ENCODE measurements at places on chromosomes 3 and 15.

DNA sequence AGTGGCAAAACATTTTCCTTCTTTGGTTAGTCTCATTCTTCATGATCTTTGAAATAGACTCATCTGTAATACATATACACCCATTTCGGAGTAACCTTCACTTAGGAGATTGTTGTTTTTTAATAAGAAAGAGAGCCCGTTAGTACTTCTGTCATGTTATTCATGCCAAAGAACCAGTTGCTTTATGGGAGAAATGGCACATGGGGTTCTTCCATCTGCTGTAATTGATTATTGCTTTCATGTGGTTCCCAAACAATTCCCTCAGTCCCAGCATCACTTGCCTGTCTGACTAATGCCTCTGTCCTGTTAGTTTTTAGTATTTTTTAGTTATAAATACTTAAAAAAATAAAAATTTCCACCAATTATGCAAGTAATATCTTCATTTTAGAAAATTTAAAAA, 33.8 kb upstream of the FAH start:
- no peak for DNase-seq

GRCh38 chr3:188749010-188749617, 422.7 kb upstream of the TPRG1 start:
- no peak for DNase-seq

DNA sequence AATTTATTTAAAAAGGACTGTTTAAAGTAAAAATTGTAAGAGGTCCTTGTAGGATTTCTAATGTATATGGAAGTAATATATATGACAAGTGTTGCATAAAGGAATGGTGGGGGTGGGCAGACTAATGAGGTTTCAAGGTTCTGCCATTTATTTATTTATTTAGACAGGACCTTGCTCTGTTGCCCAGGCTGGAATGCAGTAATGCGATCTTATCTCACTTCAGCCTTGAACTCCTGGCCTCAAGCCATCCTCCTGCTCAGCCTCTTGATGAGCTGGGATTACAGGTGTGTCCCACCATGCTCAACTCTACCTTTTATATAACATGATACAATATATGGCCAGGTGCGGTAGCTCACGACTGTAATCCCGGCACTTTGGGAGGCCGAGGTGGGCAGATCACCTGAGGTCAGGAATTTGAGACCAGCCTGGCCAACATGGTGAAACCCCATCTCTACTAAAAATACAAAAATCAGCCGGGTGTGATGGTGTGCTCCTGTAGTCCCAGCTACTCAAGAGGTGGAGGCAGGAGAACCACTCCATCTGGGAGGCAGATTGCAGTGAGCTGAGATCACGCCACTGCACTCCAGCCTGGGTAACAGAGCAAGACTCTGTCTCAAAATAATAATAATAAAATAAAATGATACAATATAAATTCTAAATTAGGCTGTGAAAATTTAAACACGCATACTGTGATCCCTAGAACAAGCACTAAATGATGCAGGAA, 33.8 kb upstream of the IGF2BP2 start:
- DNase-seq: no peak

- no peak for DNase-seq
Measured at GRCh38 chr3:177071496-177072156, 125.7 kb downstream of the TBL1XR1 start.

DNA sequence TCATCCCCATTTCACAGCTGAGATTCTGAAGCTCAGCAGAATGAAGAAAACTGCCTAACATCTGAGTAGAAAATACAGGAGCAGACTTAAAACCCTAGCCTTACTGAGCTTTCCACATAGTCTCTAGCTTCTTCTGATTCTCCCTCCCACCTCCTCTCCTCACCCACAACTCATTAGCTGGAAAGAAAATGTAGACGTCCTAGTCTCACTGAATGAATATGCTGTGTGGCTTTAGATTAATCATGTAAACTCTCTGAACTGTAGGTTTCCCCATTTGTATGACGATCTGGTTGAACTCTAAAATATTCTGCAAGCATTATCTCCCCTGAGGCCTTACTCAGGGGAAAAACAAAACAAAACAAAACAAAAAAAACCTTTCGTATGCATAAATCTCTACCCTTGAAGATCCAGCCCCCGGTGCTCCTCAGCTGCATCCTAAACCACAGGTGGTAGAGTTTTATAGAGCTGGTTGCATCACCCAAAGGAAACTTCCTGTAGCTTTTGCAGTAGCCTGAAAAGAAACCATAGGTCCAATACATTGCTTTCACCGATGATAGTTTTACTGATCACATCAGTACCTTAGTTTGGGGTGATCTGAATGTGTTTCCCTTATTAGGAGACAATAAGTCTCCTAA, 40.6 kb downstream of the FOXB1 start:
- no peak for DNase-seq

DNA sequence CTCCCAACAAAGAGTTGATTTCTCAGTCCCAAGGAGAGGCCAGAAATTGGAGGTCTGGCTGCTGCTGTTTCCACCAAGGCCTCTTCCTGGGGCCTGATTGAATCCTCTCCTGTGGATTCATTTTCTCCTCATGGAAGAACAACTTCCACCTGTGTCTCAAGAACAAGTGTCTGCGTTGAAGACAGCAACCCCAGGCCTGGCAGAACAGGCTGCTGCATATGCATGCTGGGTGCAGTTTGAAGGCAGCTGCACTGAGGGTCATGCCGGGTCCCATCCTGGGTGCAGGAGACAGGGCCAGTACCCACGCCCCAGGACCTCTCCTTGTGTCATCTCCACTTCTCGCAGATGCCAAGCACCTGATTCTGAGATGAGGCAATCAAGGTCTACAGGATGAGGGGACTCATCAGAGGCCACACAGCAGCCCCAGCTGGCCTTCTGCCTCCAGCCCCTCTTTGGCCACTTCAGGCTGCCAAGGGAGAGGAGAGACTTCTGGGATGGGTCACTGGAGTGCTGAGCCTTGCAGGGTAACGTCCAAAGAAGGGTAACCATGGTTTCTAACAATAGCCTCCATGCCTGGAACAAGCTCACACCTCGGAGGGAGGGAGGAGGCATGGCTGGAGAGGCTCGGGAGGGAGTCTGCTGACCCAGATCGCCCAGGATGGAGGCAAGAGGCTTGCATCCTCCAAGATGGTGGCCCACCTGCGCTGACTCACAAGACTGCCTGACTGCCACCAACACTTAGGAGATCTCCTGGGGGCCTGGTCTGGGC, 30.0 kb downstream of the HCN4 start:
- DNase-seq: no peak

DNA sequence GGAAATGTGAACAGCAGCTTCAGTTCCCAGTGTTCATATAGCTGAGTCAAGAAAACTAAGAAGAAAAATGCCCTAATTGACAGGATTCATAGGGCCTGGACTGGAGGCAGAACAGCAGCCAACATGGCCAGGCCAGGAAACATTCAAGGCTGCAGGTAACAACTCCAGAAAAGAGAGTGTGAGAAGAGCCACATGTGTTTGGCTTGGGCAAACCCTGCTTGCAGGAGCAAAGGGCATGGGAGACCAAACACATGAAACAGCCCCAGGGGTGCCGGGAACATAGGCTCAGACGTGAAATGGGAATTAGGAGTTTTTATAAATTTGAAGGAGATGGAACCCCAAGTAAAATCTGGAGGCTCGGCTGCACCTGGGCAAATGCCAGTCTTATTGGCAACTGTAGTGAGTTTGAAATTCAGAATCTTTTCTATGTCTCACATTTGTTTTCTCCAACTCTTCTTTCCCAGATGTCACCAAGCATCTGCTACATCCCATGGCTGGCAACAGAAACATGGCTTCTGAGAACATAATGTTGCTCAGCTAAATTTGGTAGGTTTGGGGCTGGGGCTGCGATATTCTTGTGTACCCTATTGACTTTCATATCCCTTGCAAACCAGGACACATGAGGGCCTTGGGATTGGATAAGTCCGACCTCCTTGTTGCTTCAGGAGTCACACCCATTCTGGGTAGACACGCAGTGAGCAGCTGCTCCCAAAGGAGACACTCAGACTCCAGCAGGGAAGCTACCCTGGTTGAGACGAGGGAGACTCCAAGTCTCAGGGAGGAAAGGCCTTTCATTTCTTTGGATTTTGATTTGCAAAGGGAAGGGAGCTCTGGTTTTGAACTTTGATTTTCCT, 98.9 kb upstream of the CLSTN2 start:
- DNase-seq: no peak

GRCh38 chr3:46932455-46933225, 43.9 kb downstream of the CCDC12 start:
- no peak for DNase-seq

DNA sequence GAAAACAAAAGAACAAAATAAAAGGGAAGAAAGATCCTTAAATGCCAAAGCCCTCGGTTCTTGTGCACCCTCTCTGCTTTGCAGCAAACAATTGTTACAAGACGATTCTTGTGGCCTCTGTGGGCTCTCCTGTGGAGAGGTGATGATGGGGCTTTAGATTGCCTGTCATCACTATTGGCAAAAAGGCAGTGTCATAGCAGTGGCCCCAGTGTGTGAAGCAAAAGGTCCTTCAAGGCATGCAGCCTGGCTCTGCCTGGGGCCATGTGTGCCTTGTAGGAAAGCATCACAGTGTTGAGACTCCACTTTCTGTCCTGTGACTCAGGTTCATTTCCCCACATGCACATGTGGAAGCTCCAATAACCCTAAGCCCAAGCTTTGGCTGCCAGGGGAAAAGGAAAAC, 43.7 kb downstream of the POC1A start:
- no peak for DNase-seq

DNA sequence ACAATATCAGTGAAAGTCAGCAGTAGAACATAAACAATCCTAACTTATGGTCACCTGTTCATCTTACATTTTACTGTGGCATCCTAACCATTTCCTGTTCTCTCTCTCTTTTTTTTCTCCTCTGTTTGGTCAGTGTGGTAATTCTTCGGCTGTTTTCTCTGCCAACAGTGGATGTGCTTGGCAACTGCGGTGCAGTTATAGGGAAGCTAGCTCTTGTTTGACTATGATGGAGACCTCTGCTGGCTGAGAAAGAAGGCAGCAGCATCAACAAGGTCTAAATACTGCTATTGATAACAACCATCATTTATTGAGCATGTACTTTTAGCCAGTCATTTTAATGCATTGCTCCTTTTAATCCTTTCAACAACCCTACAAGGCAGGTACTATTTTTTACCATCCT, 723 bp upstream of the DRD3 start:
- DNase-seq: peak; percentile 62

- no peak for DNase-seq
Measured at GRCh38 chr3:125684199-125684598, 88.9 kb upstream of the OSBPL11 start.

- DNase-seq: no peak
Measured at GRCh38 chr3:29176501-29176900, 104.4 kb upstream of the RBMS3 start.

- no peak for DNase-seq
Measured at GRCh38 chr3:189902230-189903186, 218.2 kb downstream of the P3H2 start.

DNA sequence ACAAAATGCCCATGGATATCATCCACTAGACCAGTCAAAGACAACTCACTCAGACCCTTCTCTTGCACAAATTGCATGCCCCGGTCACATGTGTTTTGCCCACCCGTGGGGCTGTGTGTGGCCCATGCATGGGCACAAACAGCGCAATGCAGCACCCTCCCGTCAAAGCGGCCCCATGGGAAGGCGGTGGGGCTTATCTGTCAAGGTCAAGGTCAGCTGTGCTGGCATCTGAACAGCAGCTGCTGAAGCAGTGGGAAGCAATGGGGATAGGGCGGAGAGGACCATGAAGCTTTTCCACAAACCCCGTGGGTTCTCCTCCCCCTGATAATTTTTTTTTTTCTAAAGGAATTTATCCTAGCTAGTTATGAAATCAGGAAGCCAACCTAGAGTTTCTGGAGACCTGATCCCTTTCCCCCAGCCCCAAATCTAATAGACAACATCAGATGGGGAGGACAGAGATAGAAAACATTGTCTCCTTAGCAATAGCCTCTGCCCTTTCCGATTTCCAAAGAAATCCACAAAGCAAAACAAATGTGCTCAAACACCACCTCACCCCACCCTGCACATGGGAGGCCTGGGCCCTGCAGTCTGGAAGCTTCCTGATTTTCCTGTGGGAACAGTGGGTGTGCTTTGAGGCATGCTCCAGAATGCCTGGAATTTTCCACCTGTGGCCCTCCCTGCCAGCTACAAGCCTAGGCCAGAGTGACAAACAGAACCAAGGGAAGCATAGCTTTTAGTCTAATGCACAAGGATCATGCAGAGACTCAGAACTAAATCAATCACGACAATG, 84.4 kb downstream of the BDH1 start:
- no peak for DNase-seq

- no peak for DNase-seq
Measured at GRCh38 chr3:40645883-40646282, 121.1 kb downstream of the ZNF621 start.

DNA sequence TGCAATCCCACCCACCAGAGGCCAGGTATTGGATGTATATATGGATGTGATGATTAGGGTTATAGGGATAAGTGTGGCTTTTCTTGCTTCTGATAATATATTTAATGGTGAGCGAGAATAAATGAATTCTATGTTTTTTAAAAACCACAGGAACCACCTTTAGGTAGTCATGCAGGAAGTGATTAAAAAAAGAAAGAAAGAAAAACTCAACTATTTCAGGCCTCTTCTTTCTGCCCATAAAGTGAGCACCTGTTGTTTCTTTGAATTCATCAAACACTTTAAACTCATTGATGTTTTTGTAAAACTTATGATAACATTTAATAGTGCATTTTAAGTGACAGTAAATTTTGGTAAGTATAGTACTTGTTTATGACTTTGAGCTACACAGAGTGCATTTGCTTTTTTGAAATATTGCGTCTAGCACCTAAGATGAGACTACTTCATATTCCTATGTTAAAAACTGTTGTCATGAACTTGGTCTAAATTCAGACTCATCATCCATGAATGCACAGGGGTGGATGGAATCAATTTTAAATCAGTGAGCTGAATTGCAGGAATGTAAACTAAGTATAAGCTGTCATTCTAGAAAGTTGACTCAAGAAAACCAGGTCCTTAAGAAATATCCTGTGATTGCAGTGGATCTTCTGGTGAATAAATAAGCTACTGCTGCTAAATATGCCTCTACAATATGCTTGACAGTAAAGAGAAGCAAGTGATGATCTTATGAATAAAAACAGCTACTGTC, 764.4 kb upstream of the NECTIN3 start:
- no peak for DNase-seq

GRCh38 chr3:152183473-152183872, 85.3 kb upstream of the MBNL1 start:
- peak; percentile 42 for DNase-seq

- no peak for DNase-seq
Measured at GRCh38 chr3:163671201-163671600, 1407.1 kb downstream of the SI start.

GRCh38 chr3:160671231-160671630, 5.7 kb upstream of the ARL14 start:
- DNase-seq: no peak

GRCh38 chr15:41151451-41152005, 35.4 kb upstream of the INO80 start:
- no peak for DNase-seq

Measured in lung microvascular endothelial cell (primary cell).